ENCODE measurements at places on chromosomes 1 and 21. TPM values are rescaled to one million over a fixed set of nuclear protein-coding genes. Genes with fewer than 3 reads are reported as not detected.

LY9 gene
- 9.2 TPM for total RNA-seq

PGLYRP3 gene
- not detected for total RNA-seq

IPP gene
- total RNA-seq, result 12.0 TPM

LHX8 gene
- not detected for total RNA-seq

HES2 gene
- 0.93 TPM for total RNA-seq

PTAFR gene
- 0.23 TPM for total RNA-seq

PFKL gene
- 219 TPM for total RNA-seq

CD34 gene
- 0.05 TPM for total RNA-seq

CORT gene
- 0.48 TPM for total RNA-seq

AMY2A gene
- not detected for total RNA-seq

PAPPA2 gene
- total RNA-seq, result not detected

CAMSAP2 gene
- total RNA-seq, result 0.18 TPM

CYP2J2 gene
- total RNA-seq, result 1.0 TPM

TCHH gene
- 0.07 TPM for total RNA-seq

CFH gene
- 2.8 TPM for total RNA-seq

LCE1D gene
- not detected for total RNA-seq

DCDC2B gene
- total RNA-seq, result not detected

MCL1 gene
- 248 TPM for total RNA-seq

SYCP1 gene
- not detected for total RNA-seq

LEFTY2 gene
- total RNA-seq, result not detected

TFF2 gene
- not detected for total RNA-seq

SH2D5 gene
- 0.07 TPM for total RNA-seq

NOS1AP gene
- total RNA-seq, result not detected

RGS1 gene
- 8.6 TPM for total RNA-seq

INAVA gene
- total RNA-seq, result not detected

TMEM63A gene
- 97.9 TPM for total RNA-seq

LDLRAD2 gene
- total RNA-seq, result not detected

HRNR gene
- not detected for total RNA-seq

AGMAT gene
- total RNA-seq, result 20.2 TPM

STX12 gene
- 24.5 TPM for total RNA-seq

HAPLN2 gene
- not detected for total RNA-seq

FAM151A gene
- not detected for total RNA-seq
